ENCODE measurements at places on chromosomes 13 and 19.

DNA sequence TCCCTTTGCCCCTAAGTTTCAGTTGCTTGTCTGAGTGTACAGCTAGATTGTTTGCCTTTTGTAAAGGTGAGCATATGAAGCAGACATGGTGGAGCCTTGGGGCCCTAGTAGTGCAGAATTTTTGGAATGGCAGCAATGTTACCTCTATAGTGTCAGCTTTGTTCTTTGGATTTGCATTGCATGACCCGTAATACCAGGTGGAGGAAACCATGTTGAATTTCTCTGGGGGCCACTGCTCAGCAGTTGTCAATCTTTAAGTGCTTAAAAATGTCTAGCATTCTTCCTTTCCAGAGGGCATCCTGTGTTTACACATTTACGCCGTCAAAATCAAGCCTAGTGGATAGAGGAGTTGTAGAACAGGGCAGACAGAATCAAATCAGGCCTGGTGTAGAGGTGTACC, 303.3 kb downstream of the ATP8A2 start:
- no peak for DNase-seq

- DNase-seq, result no peak
These were observed 13.1 kb upstream of the PDE4C start for GRCh38 chr19:18239303-18239702.

- DNase-seq, result peak; percentile 90
These were observed at the start of gene ZNF552 for GRCh38 chr19:57814505-57815246. TSS of gene ZNF552 (minus strand) at chr19:57814913. CDS start at chr19:57814743, 170 bp downstream.

GRCh38 chr13:35514061-35514477, 37.6 kb upstream of the MAB21L1 start:
- DNase-seq, result peak; percentile 95

- DNase-seq, result peak; percentile 21
These were observed 45.8 kb downstream of the GGACT start for GRCh38 chr13:100542826-100543156.

DNA sequence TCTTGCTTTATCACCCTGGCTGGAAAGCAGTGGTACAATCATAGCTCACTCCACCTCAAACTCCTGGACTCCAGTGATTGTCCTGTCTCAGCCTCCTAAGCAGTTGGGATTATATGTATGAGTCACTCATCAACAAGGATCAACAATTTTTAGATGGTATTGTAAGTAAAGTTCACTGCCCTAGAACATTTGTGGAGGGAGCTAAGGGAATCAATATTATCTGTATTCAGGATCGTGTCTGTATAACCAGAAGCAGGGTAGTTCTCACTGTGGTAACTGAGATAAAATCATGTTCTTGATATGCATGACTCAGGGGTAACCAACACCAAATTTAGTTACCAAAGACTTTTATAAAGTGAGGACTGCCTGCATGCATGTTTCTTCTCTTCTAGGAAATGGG, 27.0 kb downstream of the ZMYM5 start:
- DNase-seq, result no peak

- DNase-seq, result no peak
These were observed 2.1 kb downstream of the NECTIN2 start for GRCh38 chr19:44848036-44848811.

GRCh38 chr13:31629085-31629780, 110.1 kb upstream of the RXFP2 start:
- DNase-seq, result no peak

DNA sequence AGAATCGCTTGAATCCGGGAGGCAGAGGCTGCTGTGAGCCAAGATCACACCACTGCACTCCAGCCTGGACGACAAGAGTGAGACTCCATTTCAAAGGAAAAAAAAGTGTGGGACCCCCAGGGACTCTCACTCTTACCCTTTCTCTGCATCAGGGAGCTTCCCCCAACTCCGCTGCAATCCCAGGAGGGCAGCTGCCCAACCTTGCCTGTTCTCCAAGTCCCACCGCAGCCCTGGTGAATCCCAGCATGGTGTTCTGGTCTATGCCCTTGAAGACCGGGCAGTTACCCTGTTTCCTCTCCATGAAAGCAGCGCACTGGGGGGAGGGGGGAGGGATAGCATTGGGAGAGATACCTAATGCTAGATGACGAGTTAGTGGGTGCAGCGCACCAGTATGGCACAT, 35.7 kb upstream of the DPRX start:
- DNase-seq, result no peak

- no peak for DNase-seq
These were observed 14.6 kb downstream of the VSIG10L start for GRCh38 chr19:51327066-51328001.

DNA sequence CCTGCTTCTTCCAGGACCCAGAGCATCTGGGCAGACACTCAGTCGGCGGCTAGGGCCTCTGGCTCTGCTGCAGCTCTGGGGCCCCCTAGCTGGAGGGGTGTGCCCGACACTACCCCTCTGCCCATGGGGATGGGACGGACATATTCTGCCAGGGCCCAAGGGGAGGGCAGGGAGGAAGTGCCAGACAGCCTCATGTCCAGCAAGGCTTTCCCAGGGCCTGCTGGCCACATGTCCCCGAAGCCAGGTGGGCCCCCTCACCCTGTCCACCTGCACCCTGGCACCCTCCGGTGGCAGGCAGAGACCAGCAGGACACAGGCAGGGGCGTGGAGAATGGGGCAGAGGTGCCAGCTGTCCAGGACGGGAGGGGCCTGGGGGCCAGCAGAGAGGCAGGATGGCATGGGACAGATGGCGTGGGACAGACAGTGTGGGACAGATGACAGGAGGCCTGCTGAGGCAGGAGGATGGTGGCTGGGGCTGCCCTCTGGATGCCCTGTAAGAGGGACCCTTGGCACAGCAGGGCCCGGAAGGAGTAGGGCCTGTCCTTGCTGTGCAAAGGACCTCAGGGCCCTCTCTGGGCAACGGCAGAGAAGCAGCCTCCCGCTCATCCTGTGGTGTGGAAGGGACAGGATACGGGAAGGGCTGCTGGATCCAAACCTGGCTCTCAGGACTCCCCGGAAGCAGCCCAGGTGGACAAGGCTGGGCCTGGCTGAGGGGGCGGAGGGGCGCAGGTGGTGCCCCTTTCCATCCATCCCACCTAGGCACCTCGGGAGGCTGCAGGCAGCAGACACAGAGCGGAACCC, 29.1 kb downstream of the CEBPG start:
- DNase-seq, result no peak

DNA sequence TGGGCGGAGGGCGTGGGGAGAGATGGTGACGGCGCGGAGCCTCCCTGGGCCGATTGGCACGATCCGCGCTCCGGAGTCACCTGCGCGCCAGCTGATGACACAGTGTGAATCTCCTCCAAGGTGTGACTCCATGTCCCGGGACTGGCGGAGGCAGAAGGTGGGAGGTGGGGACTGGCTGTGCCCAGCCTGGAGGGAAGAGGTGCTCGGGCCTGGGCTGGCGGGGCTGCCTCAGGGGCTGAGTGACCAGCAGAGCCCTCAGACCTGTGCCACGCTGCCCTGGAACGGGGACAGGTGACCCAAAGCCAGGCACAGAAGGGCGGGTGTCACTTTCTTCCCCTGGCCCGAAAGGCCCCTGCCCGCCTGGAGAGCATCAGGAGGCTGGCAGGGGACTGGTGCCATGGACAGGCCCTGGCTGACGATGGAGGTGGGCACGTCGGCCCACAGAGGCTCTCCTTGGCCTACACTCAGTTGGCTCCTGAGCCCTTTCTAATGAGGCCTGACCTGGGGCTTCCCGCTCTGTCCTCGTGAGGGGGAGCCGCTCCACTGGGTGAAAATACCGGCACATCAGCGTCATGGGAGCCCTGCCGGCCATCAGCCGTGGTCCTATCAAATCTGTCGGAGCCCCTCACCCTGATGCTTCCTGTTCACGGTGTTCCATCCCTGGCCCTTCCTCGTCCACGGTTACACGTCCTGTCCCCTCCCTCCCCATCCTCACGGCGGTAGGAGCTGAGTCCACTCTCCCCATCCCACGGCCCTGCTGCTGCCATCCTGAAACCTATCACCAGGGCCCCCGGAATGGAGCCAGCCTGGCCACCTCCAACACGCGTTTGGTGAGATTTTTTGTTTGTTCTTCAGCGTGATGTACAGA, 75.6 kb downstream of the SPACA7 start:
- no peak for DNase-seq

DNA sequence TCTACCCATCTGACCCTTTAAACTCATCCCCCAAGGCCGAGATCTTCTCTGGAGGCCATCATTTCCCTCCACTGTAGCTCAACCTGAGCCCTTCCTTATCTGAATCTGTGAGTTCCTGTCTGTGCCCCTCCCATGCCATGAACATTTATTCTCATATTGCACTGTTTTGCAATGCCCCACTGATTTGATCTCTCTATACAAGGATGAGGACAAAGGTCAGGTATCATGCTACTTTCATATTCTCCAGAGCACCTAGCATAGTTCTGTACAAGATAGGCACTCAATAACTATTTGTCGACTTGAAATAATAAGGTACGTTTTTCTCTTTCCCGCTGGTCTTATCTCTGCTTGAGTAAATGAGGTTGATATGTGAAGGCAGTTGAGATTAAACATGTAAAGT, 135.5 kb downstream of the KLF5 start:
- no peak for DNase-seq

GRCh38 chr19:38303517-38304351, at the start of gene C19orf33:
TSS of gene C19orf33 (plus strand) at chr19:38304251. CDS start at chr19:38304262, 11 bp downstream.
- DNase-seq, result no peak

DNA sequence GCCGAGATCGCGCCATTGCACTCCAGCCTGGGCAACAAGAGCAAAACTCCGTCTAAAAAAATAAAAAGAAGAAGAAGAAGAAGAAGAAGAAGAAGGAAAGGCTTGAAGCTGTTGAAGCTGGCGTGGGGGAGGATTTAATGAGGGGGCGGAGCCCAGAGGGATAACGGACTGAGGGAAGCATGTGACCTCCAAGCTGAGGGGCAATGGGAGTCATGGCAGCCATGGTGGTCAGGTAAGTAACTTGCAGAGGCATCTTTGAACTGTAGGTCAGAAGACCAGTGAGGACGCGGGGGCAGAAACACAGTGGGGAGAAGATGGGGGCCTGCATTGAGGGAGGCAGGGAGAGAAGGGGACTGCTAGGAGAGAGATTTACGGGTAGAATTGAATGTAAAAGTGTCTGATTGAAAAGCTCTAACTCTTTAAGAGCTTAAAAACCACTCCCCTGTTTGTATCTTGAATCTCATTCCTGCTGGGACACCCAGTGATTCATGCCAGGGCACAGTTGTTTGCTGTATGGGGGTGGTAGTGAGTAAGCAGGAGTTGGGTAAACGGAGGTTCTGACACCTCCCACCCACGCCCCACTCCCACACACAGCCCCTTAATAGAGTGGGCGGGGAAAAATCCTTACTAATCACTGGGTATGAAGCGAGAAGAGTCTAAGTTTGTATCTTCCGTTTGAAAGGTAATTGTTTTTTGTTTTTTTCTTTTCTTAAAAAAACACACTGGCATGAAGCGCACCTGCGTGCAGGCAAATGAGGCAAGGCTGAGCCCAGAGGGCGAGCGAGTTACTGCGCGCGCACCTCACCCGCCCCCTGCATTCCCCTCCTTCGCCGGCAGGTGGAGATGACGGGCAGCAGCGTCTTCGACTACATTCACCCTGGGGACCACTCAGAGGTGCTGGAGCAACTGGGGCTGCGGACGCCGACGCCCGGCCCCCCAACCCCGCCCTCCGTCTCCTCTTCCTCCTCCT, 13.0 kb downstream of the TMEM160 start:
- DNase-seq, result peak; percentile 62

GRCh38 chr13:95188128-95188527, 113.1 kb downstream of the ABCC4 start:
- DNase-seq, result no peak

- no peak for DNase-seq
These were observed 7.9 kb upstream of the MYO16 start for GRCh38 chr13:108621462-108621861.

DNA sequence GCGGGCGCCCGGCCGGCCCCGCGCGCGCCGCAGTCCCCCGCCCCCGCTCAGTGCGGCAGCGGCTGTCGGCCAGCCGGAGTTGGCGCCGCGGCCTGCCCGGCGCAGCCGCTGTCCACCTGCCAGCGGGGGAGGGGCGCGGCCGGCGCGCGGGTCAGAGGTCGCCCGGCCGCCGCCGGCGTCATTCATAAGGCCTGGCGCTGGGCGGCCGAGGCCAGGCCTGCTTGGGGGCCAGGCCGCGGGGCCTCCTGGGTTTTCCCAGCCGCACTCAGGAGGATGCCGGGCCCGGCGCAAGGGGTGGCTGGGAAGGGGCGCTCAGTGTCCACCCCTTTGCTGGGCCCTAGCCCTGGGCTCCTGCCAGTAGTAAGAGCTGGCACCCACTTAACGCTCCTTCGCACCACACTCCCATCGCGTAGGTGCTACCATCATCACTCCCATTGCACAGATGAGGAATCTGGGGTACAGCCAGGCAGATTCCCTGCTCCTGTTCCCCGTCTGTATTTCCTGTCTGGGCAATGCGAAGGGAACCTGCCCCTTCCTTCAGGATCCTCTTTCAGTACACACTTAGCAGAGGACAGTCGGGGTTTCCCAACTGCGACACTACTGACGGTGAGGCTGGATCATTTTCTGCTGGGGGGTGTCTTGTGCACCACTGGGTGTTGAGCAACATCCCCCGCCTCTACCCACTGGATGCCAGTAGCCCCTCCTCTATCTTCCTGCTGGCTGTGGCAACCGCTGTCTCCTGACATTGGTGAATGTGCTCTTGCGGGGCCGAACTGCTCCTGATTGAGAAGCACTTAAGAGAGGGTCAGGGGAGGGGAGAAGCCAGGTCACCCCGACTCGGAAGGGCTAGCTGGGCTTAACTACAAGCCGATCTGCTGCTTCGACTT, 846 bp upstream of the PRKACA start:
- no peak for DNase-seq

GRCh38 chr13:102913914-102914313, 68.1 kb downstream of the ERCC5 start:
- peak; percentile 38 for DNase-seq

DNA sequence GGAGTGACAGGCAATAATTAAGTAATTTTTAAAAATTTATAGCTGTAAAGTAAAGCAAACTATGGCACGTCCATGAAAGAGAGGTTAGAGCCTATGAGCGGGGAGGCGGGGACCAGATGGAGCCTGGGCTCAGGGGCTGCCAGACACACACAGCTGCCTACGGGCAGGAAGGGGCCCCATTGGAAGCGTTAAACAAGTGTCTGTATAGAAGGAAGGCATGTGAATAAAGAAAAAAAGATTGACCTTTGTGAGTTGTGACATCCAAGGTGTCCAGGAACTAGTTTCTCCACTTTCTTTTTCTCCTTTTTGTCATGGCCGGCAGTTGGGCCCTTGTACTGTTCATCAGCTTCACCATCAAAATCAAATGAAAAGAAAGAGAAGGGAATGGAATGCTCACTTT, 56.8 kb downstream of the LRCH1 start:
- no peak for DNase-seq

DNA sequence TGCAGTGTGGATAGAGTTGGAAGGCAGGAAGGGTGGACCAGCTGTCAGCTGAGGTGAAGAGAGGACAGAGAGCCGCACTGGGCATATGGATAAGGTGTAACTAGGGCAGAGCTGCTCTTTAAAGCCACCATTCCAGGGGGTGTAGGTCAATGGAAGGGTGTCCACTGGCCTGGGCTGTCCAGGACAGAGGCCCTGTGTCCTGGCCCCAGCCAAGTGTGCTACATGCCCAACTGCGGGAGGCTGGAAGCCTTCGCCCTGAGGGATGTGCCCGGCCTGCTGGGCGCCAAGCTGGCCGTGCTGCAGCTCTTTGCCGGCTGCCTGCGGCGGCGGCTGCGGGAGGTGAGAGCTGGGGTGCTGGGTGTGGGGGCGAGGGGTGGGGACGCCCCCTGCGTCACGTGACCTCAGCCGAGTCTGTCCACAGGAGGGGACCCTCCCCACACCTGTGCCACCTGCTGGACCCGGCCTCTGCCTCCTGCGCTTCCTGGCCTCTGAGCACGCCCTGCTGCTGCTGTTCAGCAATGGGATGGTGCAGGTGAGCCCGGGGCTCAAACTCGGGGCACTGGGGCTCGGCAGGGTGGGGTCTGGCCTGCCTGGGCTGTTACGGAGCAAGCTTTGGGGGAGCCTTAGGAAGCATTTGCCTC, 9.8 kb downstream of the PLK5 start:
- DNase-seq, result no peak

Measured in NCI-H446 treated with DMSO at 0.1 percent for 48 hours (cell line).